IMR-90 (cell line): ENCODE measurements at places on chromosomes 2 and 18. TPM values are rescaled to one million over a fixed set of nuclear protein-coding genes. Genes with fewer than 3 reads are reported as not detected.

DNA sequence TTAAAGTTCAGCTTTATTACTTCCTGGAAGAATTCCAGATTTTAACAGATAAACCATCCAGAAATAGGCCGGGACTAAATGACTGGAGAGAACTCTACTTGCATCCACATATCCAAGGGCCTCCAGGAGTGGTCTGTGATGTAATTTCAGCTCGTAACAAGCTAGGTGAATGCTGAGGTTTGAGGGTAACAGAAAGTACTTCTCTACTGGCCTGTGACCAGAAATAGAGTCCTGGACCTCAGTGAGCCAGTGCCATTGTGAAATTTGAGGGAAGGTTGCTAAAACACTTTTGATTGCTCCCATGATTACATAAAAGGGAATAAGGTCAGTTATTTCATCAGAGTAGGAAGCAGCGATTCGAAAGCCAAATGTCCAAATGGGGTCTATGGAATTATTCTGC lies 158.1 kb downstream of the DOCK10 start:
- H3K36me3 ChIP-seq = no peaks in the 10 kb centered on the region
- peaks cover 20% of the 10 kb centered on the region for H3K4me1 ChIP-seq
- DNase-seq = peak; percentile 35
- H3K27me3 ChIP-seq = no peaks in the 10 kb centered on the region
- no peak overlapping the region for H3K27ac ChIP-seq

- peaks cover 10% of the 10 kb centered on the region for H3K27me3 ChIP-seq
- H3K4me3 ChIP-seq = no peak overlapping the region; the same call in 1 of the 2 replicates
- H3K36me3 ChIP-seq = peaks cover 6% of the 10 kb centered on the region; the same call in 1 of the 2 replicates
- no peak overlapping the region for H3K27ac ChIP-seq
- H3K4me1 ChIP-seq = peaks cover 5% of the 10 kb centered on the region; the same call in 1 of the 2 replicates
Measured at GRCh38 chr18:11146238-11146946, 3.0 kb downstream of the PIEZO2 start.

EMILIN1 gene
- total RNA-seq = 26.5 and 27.8 TPM in 2 replicates

- H3K27ac ChIP-seq = no peak overlapping the region
- no peaks in the 10 kb centered on the region for H3K27me3 ChIP-seq
- peaks cover 3% of the 10 kb centered on the region for H3K4me1 ChIP-seq
- DNase-seq = no peak
Measured at GRCh38 chr2:237752761-237753165, 45.8 kb upstream of the RBM44 start.

DNA sequence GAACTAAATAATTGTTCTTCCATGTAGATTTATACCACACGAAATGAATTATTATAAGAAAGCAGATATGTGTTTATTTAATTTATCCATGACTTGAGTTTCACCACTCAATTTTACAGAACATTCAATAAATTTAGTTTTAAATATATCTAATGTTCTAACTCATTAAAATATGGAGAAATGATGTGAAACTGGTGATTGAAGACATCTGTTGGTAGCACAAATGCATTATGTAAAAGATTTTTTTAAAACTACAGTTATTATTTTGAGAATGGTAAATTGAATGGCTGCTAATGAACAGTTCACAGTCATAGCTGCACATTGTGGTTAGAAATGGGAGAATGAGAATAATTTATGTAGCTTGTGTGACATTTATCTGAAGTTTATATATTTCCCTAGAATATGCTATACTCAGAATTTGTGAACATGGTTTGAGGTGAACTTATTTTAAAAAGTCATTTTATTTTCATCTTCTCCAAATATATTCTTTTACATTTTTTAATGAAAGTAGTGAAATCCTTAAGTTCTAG lies 203.5 kb downstream of the DPP4 start:
- H3K27me3 ChIP-seq = no peaks in the 10 kb centered on the region
- no peaks in the 10 kb centered on the region for H3K4me1 ChIP-seq
- no peak overlapping the region for H3K4me3 ChIP-seq
- H3K27ac ChIP-seq = no peak overlapping the region
- DNase-seq = no peak
- H3K36me3 ChIP-seq = no peaks in the 10 kb centered on the region

GRCh38 chr18:79597831-79598632 lies 81.6 kb upstream of the CTDP1 start:
- H3K27ac ChIP-seq = no peak overlapping the region
- H3K36me3 ChIP-seq = no peaks in the 10 kb centered on the region
- H3K4me1 ChIP-seq = 0 out of 2 replicates have a peak, but pooled peaks cover 2% of the 10 kb centered on the region

DNA sequence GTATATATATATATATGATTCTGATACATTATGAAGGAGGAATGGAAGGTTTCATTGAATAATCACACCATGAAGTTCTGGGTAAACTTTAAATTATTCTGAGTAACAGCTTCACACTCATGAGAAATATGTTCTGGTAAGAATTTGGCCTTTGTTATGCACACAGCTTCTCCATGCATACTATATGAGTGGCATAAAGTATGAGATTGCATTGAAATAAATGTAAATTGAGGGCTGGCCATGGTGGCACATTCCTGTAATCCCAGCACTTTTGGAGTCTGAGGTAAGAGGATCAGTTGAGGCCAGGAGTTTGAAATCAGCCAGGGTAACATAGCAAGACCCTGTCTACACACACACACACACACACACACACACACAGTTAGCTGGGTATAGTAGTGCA lies 50.0 kb upstream of the ARL5A start:
- H3K27me3 ChIP-seq = no peaks in the 10 kb centered on the region
- no peaks in the 10 kb centered on the region for H3K36me3 ChIP-seq
- H3K4me3 ChIP-seq = no peak overlapping the region

GRCh38 chr2:18178736-18179349 lies 300.4 kb downstream of the KCNS3 start:
- no peak overlapping the region for H3K27ac ChIP-seq
- no peaks in the 10 kb centered on the region for H3K4me1 ChIP-seq
- H3K27me3 ChIP-seq = peaks cover 5% of the 10 kb centered on the region
- no peak overlapping the region for H3K4me3 ChIP-seq
- no peaks in the 10 kb centered on the region for H3K36me3 ChIP-seq

IL36B gene
- total RNA-seq = not detected in 2 replicates

GRCh38 chr2:235201756-235202155 lies 249.9 kb downstream of the SH3BP4 start:
- H3K4me1 ChIP-seq = no peaks in the 10 kb centered on the region
- no peak overlapping the region for H3K4me3 ChIP-seq
- H3K27ac ChIP-seq = no peak overlapping the region
- DNase-seq = no peak
- no peaks in the 10 kb centered on the region for H3K36me3 ChIP-seq
- peaks cover 54% of the 10 kb centered on the region for H3K27me3 ChIP-seq

DNA sequence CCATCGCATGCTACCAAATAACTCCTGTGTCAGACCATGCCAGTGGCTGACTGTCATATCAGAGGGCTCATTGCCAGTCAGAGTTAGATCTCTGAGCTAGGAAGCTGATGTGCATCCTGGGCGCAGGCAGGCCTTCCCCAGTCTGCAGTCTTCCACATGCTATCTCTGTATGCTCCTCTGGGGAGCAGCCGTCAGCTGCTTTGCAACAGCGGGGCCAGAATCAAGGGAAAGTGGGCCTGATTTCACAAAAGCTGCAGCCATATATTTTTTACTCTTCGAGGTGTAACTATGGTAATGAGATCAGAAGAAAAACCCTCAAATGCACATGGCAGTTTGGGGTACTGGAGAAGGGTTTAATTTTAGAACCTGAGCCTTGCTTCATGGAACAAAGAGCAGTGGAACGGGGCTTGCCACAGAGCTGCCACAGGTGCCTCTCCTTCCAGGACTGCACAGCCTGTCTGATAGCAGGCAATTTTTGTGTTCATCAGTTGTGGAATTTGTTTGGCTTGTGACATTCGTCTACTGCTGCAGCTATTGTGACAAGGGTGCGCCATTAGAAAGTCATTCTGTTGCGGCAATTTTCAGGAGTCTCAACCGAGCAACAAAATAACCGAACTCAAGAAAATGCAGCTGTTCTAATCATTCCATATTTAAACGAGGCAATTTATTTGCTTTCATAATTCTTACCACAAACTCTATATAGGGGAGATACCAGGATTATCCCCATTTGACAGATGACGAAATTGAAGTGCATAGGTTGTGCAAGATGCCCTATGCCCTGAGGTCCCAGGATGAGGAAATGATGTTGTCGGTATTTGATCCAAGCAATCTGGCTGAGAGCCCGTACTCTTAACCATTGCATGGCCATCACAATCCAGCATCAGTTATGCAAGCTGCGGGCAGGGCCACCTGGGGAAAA lies 109.6 kb upstream of the CYRIA start:
- H3K36me3 ChIP-seq = no peaks in the 10 kb centered on the region
- H3K4me3 ChIP-seq = no peak overlapping the region
- DNase-seq = no peak
- H3K4me1 ChIP-seq = no peaks in the 10 kb centered on the region
- no peak overlapping the region for H3K27ac ChIP-seq

DNA sequence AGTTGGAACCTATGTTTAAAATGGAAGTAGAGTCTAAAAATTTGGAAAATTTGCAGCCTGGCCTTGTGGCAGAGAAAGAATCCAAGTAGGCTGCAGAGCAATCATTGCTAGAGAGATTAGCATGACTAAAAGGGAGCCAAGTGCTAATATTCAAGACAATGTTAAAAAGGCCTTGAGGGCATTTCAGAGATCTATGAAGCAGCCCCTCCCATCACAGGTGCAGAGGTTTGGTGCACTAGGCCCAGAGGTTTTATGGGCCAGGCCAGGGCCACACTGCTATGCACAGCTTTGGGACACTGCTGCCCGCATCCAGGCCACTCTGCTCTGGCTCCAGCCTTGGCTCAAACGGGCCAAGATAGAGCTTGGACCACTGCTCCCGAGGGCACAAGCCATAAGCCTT lies 6.7 kb upstream of the IL1A start:
- no peak overlapping the region for H3K27ac ChIP-seq
- H3K27me3 ChIP-seq = no peaks in the 10 kb centered on the region
- H3K36me3 ChIP-seq = no peaks in the 10 kb centered on the region
- H3K4me3 ChIP-seq = no peak overlapping the region
- H3K4me1 ChIP-seq = peaks cover 5% of the 10 kb centered on the region; the same call in 1 of the 2 replicates
- no peak for DNase-seq

CDK15 gene
- 28.9 and 33.0 TPM in 2 replicates for total RNA-seq

DNA sequence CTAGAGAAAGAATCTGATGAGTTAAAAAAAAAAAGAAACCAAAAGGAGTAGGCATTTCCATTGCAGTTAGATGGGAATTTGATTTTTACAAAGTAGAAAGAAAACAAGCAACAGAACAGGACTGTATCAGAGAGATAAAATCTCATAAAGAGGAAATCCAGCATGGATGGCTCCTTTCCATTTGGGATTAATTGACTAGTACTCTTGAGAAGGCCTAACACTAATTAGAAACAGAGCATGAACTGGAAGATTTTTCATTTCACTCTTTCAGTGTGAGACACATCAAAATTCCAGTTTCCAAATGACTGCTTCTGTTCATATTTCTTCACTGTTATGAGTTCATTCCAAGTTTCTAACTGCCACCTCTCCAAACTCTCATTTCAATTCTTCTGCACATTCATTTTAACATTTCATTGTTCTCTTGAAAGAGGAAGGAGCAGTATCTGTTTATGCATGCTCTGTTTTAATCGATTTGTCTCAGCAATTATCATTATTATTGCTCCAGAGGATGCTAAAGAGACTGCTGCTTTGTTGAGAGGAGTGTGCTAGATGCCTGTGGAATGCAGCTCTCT lies 108.8 kb upstream of the PIEZO2 start:
- no peak overlapping the region for H3K27ac ChIP-seq
- H3K4me3 ChIP-seq = no peak overlapping the region
- H3K4me1 ChIP-seq = no peaks in the 10 kb centered on the region
- H3K36me3 ChIP-seq = no peaks in the 10 kb centered on the region
- DNase-seq = no peak
- peaks cover 2% of the 10 kb centered on the region for H3K27me3 ChIP-seq

DNA sequence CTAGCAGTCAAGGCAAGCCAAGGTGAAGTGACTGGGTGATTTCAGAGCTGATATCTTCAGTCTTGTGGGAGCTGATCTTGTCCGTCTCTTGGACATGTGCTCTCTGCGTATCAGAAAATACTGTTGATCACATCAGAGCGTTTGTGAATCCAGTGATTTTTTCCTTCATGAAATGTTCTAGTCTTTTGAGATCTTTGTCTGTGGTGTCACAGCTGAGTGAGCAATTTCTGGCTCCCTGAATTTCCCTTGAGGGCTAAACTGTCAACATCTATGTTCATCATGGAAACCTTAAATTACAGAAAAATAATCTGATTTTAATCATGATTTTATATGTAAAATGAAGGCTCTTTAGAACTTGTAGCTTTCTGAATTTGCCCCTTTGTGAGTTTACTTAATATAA lies 432.0 kb downstream of the CCDC85A start:
- DNase-seq = no peak
- H3K4me1 ChIP-seq = no peaks in the 10 kb centered on the region
- no peak overlapping the region for H3K4me3 ChIP-seq
- no peaks in the 10 kb centered on the region for H3K27me3 ChIP-seq

DNA sequence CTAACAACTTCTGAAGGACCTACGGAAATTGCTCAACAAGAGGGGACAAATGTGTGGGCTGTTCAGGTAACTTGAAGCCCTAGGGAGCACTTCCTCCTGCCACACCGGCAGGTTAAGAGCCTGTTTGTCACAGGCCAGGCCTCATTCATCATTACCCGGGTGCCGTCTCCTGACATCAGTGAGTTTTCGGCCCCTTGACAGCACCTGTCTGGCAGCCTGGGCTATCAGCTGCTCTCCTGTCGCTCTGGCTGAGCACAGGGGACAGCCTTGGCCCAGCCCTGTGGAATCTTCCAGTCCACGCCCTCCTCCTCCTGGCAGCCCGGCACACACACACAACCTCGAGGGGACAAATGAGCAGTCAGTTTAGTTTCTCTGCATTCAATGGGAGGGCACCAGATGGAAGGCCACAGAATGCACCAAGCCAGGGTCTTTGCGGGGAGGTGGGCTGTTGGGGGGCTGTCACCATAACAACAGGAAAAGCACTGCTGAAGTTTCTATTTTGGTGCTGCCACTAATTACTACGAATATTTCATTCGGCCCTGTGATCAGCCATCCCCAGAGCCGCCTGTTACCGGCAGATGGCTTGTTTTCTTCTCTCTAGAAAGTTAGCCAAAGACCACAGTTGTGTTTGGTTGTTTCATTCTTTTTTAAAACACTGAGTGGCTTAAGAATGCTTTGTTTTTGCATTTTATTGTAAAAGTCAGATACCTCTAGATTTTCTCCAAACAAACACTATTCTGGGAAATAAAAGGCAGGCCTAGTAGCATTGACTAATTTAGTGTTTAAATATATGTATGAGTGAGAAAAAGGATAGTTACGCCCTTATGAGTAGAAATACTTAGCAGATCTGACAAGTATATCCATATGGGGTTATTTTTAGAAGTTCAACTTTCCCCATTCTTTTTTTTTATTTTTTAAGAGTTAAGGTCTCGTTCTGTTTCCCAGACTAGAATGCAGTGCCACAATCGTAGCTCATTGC lies 189.9 kb upstream of the NDUFV2 start:
- H3K4me1 ChIP-seq = peaks cover 5% of the 10 kb centered on the region
- no peaks in the 10 kb centered on the region for H3K36me3 ChIP-seq
- peak overlapping the region; percentile 64 for H3K27ac ChIP-seq
- no peak overlapping the region for H3K4me3 ChIP-seq
- no peaks in the 10 kb centered on the region for H3K27me3 ChIP-seq

ZNF385B gene
- total RNA-seq = under 0.01 TPM in 1 of 2 replicates, not detected in the other
